ENCODE measurements at places on chromosomes 1 and 21. TPM values are rescaled to one million over a fixed set of nuclear protein-coding genes. Genes with fewer than 3 reads are reported as not detected.

The BLACAT1 gene
- 2.6 TPM for polyA plus RNA-seq

GRCh38 chr21:25080141-25080540, 527.1 kb downstream of the MRPL39 start:
- no peak for DNase-seq

- no peak for DNase-seq
These were observed 55.8 kb upstream of the SSBP3 start for GRCh38 chr1:54461731-54462596.

GRCh38 chr1:88773540-88774150, 89.6 kb downstream of the PKN2 start:
- DNase-seq = no peak

The RAB29 gene
- polyA plus RNA-seq = 33.8 TPM

- peak; percentile 19 for DNase-seq
These were observed 199.4 kb upstream of the CACYBP start for GRCh38 chr1:174800216-174800851.

DNA sequence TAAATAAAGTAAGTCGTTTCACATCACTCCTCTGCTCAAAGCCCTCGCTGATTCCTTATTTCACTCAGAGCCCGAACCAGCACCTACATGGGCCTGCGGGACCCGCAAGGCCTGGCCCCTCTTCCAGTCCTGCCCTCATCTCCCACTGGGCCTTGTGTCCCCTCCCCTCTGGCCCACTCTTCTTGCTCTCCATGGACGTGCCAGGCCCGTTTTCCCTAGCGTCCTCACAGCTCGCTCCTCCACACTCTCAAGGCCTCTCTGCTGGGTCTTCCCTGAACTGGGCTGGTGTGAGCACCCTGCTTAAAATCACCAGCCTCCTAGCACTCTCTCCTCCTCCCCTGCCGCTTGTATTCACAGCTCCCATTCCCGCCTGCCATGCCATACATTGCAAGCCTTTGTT, 237.9 kb downstream of the FOXD2 start:
- DNase-seq = no peak

The DENND2C gene
- 4.1 TPM for polyA plus RNA-seq

The LORICRIN gene
- not detected for polyA plus RNA-seq

DNA sequence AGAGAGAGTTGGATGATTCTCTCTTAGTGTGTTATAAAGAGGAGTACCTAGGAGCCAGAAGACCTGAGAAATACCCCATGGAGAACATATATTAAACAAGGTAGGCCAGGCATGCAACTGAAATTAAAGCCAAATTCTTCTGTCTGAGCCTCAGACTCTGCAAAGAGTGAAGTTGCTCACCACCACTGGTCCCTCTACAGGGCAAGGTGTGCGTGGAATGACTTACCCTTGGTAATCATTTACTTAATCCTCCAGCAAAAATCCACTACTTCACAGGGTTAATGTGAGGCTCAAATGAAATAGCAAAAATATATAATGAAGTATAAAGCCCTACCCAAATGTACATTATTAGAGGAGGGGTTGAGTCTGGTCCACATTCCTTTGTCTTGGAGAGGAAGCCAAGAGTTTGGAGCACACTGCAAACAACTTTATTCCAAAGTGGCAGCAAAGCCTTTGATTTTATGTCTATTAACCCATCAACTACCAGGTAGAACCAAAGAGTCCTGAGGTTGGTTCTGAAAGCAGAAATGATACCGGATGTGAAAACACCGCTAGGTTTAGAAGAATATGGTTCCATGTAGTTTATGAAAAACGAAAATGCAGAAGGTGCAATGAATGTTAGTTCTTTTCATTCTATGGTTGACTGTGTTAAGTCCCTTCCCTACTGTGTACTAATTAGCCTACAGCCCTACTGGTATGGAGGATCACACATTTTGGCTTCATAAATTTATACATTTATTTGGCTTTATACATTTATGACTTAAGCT, 8.5 kb downstream of the SSR2 start:
- DNase-seq = no peak

GRCh38 chr1:59879996-59880505, 46.5 kb downstream of the CYP2J2 start:
- DNase-seq = no peak

GRCh38 chr1:244319283-244320132, 132.2 kb downstream of the ADSS2 start:
- no peak for DNase-seq

DNA sequence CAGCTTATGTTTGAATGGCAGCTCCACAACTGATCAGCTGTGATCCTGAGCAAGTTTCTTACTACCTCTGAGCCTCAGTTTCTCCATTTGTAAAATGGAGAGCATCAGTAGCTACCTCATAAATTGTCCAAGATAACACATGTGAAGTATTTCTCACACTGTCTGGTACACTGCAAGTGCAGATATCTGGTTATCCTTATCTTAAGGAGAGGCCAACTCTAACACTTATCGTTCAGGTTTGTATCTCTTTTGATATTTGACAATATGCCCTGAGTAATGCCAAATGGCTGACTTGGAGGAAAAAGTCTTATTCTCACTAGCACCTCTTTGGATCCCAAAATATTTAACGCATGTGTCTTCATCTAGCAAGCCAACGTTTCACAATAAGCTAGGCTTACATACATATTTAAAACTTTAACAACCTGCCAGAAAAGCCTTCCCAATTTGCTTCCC, 2.7 kb downstream of the CSRP1 start:
- DNase-seq = no peak

The BNIPL gene
- polyA plus RNA-seq = 1.7 TPM

DNA sequence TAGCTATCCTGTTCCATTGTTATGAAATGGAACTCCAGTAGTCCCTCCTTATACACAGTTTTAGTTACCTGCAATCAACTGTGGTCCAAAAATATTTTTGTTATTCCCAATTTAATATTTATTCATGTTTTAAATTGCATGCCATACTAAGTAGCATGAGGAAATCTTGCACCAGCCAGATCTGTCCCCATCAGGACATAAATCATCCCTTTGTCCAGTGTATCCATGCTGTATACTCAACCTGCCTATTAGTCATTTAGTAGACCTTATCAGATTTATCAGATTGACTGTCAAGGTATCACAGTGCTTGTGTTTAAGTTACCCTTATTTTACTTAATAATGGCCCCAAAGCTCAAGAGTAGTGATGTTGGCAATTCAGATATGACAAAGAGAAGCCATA, 207.9 kb upstream of the DMRTA2 start:
- DNase-seq = no peak

DNA sequence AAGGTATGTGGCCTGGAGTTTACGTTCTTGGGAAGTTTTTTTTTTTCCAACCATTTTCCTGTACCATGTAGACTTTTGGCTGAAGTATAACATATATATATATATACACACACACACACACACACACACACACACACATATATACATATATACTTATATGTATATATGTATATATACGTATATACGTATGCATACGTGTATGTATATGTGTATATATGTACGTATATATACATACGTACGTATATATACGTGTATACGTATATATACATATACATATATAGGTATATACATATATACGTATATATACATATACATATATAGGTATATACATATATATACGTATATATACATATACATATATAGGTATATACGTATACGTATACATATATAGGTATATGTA, 18.9 kb downstream of the CR1 start:
- no peak for DNase-seq

DNA sequence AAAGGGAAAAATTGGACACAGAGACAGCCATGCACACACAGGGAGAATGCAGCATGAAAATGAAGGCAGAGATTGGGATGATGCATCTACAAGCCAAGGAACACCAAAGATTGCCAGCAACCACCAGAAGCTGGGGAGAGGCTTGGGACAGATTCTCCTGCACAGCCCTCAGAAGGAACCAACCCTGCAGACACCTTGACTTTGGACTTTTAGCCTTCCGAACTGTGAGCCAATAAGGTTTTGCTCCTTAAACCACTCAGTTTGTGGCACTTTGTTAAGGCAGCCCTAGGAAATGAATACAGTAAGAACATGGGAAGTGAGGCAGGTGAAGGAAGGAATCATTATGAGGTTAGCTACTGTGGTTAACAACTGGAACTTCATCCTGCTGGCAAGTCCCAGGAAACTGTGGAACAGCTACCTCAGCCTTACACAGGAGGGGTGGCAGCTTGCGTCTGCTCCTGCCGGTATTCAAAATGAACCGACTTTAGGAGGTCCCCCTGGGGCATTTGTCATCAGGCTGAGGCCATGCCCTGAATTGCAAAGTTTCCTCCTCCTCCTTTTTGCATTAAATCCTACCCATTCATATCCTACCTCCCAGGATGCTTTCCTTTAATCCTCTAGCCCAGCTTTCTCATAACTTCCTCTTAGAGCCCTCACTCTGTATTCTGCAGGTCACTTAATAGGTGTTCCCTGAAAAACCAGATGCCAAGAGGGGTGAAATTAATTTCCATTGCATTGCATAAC, 15.4 kb downstream of the CD247 start:
- DNase-seq = no peak

DNA sequence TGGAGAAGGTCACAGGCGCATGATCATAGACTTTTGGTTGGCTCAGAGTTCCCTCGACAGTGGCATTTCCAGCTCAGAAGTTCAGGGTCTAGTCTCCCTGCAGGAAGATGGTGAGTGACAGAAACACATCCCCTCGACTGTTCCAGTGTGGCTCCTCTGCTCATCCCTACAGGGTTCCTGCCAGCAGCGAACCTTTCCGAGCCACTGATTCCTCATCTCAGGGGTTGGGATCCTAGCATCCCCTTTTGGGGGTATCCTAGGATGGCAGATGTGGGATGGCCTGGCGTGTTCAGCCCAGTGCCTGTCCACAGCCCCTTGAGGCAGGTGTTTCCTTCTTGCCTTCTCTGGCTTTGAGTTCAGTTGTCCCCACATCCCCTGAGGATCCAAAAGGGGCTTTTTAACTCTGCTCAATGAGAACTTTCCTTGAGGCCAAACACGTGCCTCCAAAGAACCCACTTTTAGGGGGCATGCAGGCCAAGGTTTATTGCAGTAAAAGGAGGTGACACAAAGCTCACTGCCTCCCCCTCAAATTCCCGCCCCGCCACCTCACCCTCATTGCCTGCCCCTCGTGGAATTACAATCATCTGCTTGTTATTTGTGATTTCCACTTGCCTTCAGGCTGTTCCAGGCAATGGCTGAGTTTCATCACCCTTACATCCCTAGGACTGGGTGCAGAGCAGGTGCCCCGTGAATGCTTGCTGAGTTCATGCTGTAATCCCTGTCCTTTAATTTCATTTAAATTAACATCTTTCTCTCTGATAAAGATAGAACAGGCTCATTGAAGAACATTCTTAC, 440.7 kb downstream of the CAMTA1 start:
- DNase-seq = no peak

- DNase-seq = no peak
These were observed 685.0 kb downstream of the MATN1 start for GRCh38 chr1:30038134-30039025.
